ENCODE measurements at places on chromosomes 13 and 19. TPM values are rescaled to one million over a fixed set of nuclear protein-coding genes. Genes with fewer than 3 reads are reported as not detected.

The NDUFA7 gene
- 31.1 TPM for total RNA-seq

The KLF2 gene
- 29.4 TPM for total RNA-seq

The ARMC6 gene
- total RNA-seq: 18.2 TPM

The RFPL4AL1 gene
- total RNA-seq: not detected

The RNF113B gene
- not detected for total RNA-seq

The PRR36 gene
- not detected for total RNA-seq

The OR10H1 gene
- not detected for total RNA-seq

The CYSLTR2 gene
- total RNA-seq: 0.19 TPM

The NEK5 gene
- 0.35 TPM for total RNA-seq

The VSIG10L gene
- total RNA-seq: 2.7 TPM

The ODAD3 gene
- 1.4 TPM for total RNA-seq

The ELSPBP1 gene
- not detected for total RNA-seq

The CNN1 gene
- 3,262 TPM for total RNA-seq
